ENCODE measurements at places on chromosomes 11 and 22.

DNA sequence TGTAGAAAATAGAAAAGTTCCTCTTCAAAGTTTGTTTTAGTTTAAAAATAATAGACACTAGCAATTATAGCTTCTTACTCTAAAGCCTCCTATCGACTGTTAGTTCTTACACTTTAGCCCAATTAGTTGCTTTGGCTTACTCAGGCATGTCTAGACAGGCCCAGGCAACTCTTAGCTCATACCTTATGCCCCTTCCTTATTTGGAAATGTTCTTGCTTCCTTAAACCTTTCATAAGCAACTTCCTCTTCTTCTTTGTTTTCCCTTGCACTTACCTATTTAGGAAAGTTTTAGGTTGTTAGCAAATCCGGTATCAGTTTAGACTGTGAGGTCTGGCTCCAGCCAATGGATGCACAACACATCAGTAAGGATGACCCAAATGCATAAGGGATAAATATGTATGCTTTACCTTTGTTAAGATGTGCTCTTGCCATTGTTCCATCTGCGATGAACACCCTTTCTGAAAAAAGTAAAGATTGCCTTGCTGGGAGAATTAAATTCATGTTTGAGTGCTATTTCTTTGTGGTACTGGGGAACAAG is 1277.5 kb upstream of the CNTN5 start:
- DNase-seq, result no peak

DNA sequence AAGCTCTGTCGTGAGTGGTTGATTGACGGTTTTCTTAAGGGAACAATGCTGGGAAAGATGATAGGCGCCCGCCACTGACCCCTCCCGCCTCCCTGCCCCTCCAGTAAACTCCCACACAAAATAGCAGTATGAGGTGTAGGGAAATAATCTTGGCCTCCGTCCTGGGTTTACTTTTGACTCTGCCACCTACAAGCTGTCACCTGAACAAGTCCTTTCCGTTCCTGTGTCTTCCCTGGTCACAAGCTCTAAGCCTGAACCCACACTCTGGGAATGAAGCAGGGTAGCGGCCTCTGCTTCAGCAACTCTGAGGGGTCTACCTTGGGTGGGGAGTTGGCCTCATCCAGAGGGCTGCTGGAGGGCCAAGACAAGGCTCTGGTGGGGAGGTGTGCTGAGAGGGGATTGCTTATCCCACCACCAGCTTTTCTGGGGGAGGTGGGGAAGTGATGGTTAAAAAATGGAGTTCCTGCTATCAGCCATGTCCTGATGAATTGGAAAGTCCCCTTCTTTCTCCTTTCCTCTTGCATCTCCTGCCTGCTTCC is 87.8 kb downstream of the CEP164 start:
- no peak for DNase-seq

- no peak for DNase-seq
Observed at GRCh38 chr11:120112174-120112796, 25.6 kb downstream of the TRIM29 start.

DNA sequence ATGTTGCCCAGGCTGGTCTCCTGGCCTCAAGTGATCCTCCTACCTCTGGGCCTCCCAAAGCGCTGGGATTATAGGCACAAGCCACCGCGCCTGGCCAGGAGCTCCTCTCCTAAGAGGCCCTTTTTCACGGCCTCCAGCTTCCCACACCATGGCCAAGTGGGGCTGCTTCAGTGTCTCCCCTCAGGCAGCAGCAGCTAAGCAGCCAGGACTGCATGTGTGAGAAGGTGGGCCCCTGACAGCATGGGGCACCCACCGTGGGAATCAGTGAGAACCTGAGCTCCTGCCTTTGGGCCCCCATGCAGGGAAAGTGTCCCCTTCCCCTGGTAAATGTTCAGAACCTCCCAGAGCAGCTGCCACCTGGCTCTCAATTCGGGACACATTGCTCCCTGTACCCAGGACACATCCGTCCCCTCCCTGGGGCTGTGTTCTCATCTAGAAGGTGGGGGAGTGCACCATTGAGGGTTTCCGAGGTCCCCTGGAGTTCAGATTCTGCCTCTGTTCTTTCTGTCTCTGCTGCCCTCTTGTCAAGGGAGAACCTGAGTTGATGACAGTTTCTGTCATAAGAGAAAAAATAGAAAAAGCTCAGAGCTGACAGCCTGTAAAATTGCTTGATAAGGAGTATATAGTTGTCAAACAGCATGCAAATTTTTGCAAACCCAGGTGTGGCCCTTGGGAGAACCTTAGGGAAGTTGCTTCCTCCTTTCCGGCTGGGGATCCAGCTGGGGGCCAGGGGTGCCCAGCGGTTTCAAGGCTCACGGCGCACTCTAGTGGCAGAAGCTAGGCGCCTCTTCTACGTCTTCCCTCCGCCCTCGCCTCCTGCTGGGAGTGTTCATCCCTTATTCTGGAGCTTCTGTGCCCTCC is 29.7 kb downstream of the FAM83F start:
- peak; percentile 43 for DNase-seq

- peak; percentile 78 for DNase-seq
Observed at GRCh38 chr11:76152086-76152681, 54.1 kb downstream of the WNT11 start.

- no peak for DNase-seq
Observed at GRCh38 chr11:109853156-109853776, 239.9 kb upstream of the ZC3H12C start.

DNA sequence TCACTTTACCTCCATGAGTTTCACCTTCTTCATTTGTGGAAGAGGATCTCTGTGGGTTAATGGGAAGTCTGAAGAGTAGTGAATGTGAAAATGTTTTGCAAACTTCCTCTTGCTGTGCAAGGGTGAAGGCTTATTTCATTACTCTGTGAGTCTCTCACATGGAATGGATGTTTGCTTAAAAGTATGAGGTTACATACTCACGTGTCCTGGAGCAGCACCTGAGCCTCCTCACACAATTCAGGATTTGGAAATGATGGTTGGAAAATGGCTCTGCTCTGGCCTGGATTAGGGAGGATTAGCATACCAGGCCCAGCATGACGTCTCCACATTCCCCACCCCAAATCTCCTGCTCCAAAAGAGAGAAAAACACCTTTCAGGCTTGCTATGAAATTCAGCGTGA is 4.8 kb downstream of the GRAMD1B start:
- DNase-seq, result no peak

GRCh38 chr11:94450048-94450447 is 43.6 kb downstream of the MRE11 start:
- no peak for DNase-seq

DNA sequence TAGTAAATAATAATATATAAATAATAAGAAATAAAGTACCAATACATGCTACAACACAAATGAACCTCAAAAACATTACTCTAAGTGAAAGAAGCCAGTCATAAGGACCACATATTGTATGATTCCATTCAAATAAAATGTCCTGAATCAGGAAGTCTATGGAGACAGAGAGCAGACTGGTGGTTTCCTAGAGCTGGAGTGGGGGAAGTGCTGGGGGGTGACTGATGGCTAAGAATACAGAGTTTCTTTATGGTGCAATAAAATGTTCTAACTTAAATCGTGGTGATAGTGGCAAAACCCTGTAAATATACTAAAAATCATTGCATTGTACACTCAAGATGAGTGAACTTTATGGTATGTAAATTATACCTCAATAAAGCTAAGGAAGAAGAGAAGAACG is 376.5 kb downstream of the BUD13 start:
- DNase-seq, result no peak

DNA sequence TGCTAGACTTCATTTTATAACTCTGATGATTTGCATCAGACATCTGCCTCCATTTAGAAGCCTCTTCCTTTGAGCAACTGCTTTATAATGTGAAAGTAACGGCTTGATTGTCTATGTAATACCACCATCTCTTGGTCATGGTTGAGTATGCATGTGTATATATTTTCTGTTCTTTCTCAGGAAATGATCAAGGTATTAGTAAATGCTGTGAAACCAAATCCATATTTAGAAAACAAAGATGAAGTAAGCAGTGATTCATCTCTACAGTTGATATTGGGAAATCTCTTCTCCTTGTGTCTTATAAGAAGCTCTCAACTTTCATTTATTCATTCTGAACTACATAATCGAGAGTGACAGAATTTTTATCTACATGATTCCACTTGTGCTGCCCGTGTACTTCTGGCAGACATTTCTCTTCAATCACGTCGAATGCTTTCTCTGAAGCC is 104.6 kb upstream of the ANO3 start:
- DNase-seq, result no peak

DNA sequence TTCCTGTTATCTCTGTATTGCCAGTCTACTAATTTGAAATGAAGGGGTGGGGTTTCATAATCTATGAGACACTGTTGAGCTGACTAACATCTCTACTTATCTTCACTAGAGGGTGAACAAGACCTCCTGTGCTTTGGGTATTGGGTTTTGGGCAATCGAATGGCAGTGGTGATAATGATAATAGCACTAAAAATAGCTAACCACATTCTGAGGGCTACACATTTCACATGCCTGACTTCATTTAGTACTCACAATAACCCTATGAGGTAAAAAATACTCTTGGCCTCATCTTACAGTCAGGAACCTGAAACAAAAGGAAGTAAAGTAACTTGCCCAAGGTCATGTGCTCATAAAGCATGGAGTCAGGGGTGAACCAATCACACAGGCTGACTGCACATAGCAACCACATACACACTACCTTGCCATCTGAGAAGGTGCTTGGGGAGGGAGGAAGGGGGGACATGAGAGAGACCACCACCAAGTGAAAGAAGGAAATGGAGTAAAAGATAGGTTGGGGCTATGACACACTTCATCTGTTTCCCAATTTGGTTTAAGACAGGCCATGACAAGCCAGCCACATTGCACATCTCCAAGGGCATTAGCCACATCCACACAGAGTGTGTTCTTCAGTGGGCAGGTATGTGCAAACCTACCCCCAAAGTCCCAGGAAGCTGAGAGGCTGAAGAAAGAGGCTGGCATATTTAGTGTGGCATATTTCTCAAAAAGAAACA is 387.6 kb upstream of the DDI1 start:
- DNase-seq, result no peak

- DNase-seq, result no peak
Observed at GRCh38 chr11:19918302-19919049, 205.8 kb downstream of the NAV2 start.

DNA sequence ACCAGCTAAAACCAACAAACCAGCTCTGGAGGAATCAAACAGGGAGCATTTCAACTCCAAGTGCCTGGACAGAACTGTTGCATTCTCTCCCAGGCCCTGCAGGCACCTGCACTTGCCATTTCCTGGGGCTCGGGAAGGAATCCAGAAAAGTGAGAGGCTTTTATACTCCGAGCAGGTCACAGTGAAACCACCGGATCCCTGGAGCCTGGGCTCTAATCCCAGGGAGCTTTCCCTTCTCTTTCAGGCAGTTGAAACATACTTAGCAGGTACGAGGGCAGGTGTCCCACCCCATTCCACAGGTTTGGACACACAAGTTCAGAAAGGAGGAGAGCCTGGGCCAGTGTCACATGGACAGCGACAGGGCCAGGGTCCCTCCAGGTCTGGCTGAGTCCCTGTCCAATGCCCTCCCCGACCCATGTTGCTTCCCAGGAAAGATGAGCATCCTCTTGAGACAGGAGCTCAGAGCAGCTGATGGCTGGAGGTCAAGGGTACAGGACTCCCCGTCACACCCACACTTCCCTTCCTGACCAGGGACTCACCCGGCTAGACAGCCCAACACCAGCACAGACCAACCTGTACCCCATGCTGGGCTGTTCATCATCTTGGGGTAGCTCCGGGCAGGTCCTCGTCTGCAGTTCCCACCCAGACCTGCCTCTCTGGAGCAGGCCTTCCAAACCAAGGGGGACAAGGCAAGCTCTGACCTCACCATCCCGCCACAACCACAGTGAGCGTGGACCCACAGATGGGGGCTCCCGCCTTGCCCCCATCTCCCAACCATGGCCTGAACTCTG is 49.9 kb upstream of the CD5 start:
- no peak for DNase-seq

GRCh38 chr11:108246308-108246707 is 23.4 kb downstream of the ATM start:
- no peak for DNase-seq

DNA sequence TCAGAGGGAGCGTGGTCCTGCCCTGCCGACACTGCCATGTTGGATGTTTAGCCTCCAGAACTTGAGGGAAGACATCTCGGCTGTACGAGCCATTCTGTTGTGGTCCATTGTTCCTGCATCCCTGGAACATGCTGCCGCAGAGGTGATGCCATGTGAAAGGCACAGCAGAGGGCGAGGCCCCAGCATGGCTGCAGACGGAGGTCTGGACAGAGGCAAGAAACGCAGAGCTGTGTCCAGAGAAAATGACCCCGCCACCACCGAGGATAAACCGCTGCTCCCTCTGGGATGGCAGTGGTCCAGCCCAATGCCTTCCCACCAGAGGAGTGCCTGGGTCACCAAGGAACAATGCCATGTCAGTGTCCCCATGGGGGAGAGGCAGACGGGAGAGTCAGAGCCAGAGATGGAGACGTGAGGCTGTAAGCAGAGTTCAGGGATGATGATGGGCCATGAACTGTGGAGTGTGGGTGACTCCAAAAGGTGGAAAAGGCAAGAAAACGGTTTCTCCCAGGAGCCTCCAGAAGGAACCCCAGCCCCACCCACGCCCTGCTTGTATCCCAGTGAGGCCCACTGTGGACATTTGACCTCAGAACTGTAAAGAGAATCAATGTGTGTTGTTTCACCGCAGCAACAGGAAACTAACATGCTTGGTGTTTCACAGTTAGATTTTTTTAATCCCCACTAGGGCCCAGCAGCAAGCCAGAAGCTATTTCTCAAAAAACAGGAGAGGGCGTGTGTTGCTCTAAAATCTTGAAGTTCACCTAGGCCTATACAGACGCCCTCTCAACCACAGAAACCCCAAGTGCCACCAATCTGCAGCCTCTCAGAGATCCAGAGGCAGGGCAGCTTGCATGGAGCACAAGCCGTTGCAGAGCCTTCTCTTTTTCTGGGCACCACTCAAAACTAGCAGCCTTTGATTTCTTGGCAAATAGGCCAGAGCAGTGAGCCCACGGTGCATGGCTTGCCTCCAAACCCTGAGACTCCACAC is 1422.9 kb downstream of the TBC1D22A start:
- no peak for DNase-seq

DNA sequence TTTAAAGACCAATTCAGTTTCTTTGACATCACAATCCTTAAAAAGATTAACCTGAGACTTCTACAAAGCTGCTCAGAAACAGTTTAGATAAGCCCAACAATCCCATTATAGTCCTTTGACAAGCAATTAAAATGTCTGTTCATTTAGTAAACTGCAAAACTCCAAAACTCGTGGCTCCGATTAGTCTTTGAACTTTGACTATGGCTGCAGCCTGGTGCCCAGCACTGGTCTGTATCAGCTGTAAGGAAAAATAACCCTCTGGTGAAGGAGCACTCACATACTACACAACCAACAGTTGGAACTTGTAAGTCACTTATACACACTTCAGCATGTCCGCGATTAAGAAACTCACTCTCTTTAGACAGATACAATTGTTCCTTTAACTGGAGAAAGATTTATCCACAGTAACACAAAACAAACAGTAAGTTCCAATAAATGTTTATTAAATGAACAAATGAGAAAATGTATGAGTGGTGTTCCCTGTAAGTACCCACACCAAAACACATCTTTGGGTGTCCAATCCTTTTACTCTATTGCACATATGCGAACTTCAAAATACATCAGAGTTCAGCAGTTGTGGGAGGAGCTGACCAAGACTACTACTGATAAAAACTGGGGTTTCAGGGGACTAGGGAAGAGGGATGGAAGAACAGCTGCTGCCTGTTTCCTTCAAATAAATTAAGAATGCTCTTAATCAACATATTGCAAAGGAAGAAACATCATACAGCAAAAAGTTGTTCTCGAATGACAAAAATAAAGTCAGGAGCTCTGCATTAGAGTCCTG is 36.4 kb downstream of the PITPNB start:
- no peak for DNase-seq

Data from stimulated activated CD8-positive, alpha-beta memory T cell treated with anti-CD3 and anti-CD28 coated beads, Interleukin-4, amount 100 ng/mL, for 24 hours (primary cell).